ENCODE measurements at places on chromosomes 1 and 21. TPM values are rescaled to one million over a fixed set of nuclear protein-coding genes. Genes with fewer than 3 reads are reported as not detected.
A peak's percentile ranks its signal among the peaks of the same experiment; 100 is the strongest.

DNA sequence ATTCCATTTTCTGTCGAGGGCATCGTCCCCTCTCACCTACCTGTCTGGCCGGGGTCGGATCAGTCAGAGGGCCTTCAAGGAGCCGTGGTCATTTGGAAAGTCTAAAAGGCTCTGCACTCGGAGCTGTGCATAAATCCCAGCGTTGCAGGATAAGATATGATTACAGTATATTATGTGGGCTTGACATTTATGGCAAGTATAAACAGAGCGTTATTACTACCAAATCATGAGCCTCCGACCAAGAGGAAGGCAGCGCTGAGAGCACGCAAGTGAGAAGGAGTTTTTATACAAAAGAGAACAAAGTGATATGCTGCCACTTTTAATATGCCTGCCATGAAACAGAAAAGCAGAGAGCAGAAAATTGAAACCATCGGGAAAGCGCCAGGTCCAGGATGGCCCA, 419.4 kb upstream of the VAMP3 start:
- no peak for ATAC-seq

DNA sequence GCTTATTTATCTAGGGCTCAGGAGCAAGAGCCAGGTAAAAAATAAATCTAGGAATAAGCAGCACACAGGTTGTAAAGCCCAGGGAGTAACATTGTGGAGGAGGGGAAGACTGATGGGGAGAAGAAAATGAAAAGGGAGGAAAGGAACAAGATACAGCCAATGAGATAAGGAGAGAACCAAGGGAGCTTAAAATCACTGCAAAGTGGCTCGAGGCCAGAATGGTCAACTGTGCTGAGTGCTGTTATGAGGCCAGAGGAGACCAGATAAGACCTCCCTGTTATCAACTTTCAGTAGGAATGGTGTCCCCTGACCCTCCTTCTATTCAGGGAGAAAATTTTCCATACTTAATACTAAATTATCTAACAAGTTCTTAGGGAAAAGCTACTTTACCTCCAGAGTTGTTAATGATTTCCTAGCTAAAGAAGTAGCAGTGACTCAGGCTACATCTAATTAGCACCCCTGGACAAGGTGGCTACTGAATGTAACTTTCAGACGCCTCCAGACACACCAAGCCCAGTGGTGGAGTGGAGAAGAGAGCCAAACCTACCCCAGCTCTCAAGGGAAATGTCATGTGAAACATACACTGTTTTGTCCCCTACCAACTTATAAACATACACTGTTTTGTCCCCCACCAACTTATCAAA, 25.5 kb downstream of the ENAH start:
- no peak for ATAC-seq

DNA sequence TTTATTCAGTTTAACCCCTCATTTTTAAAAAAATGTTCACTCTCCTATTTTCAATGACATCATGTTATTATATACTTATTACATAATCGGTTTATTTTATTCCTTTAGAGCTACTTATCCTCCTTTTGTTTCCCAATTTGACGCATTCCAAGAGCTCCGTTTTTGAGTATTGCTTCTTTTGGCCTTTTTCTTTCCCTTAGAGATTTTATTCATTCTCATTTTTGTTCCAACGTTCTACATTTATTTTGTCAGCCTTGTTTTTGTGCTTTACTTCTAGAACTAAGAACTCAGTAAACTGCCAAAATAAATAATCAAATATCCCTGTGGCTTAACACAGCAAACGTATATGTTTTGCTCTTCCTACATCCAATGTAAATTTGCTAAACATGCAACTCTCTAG, 769.1 kb downstream of the NCAM2 start:
- no peak for ATAC-seq

DNA sequence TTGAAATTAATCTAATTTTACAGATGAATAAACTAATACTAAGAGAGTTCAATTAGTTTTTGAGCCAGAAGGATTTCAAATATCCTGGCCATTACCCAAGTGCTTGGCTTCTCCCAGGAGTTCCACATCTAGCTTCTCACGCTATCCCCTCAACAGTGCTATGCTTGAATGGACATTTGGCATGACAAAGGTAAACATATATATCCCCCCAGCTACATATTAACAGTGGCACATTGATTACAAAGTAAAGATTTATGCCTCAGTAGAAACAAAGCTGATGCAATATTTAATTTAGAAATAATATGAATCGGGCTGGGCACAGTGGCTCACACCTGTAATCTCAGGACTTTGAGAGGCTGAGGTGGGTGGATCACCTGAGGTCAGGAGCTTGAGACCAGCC, 434.6 kb upstream of the PRMT6 start:
- no peak for ATAC-seq

DNA sequence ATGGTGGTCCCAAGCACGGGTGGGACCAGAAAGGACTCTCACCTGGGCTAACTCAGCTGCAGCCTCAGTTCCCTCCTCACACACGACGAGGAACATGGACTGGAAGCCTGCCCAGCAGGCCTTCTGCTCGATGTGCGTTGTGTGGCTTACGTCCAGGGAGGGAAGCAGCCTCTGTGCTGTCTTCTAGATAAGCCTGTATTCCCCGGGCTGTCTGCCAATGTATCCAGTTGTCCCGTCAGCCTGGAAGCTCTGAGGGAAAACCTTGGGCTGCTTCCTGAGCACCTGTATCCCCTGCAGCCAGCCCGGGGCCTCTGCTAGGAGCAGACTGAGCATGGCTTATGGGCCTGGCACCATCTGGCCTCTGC, 10.5 kb downstream of the PCSK9 start:
- ATAC-seq = no peak

DNA sequence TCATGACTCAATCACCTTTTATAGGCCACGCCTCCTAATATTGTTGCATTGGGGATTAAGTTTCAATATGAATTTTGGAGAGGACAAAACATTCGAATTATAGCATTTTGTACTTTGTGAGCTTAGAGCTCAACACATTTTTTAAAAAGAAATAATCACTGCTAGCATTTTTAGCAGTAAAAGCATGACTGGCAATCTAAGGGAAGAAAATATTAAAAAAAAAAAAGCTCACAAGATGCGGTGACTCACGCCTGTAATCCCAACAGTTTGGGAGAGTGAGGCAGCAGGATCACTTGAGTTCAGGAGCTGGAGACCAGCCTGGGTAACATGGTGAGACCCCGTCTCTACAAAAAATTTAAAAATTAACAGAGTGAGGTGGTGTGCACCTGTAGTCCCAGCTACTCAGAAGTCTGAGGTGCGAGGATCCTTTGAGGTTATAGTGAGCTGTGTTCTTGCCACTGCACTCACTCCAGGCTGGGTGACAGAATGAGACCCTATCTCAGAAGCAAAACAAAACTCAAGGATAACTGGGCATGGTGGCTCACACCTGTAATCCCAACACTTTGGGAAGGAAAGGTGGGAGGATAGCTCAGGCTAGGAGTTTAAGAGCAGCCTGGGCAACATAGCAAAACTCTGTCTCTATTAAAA, 28.8 kb upstream of the DIPK1A start:
- no peak for ATAC-seq

- no peak for ATAC-seq
These were observed 21.4 kb downstream of the SMG7 start for GRCh38 chr1:183493540-183494245.

- ATAC-seq = no peak
These were observed 394.8 kb downstream of the MATN1 start for GRCh38 chr1:30328401-30329262.

GRCh38 chr1:37629726-37630425, 4.8 kb downstream of the RSPO1 start:
- ATAC-seq = no peak

Gene SHE
- 7.2 TPM for total RNA-seq

DNA sequence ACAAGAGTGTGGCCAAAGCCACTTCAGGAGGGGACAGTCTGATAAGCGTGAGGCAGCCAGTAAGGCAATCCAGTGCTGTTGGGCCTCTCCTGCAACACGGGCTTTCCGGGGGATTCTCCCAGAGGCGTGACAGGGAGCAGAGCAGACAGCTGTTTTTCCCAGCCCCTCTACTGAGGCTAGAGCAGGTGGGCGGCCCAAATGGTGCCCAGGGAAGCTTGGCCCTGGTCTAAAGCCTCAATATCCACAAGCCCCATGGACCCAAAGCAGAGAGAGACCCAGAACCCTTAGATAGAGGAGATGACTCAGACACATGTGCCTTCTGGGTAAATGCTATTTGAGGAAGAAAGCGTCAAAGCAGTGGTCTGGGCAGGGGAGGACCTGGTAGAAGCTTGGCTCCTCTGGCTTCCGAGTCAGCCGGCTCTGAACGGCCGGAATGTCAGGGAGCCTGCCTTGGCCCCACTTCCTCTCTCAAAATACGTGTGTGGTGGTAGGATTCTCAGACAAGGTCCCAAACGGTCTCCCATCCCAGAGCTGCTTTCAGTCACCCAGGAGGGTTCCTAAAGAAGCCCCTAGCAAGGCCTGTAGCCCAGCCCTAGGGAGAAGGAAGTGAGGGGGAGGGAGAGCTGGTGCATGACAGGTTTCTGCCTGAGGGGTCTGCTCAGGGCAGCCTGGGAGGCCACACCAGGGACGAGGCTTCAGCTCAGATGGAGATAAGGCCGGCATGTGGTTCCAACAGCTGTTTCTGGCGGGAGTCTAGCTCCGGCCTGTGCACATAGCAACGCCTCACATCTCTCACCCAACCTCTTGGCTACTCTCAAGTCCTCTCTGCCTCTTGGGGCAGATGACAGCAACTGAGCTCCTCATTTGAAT, 28.8 kb downstream of the PIK3C2B start:
- ATAC-seq = no peak

Gene NFASC
- total RNA-seq = 39.0 TPM

GRCh38 chr1:41501581-41501980, 17.1 kb upstream of the EDN2 start:
- ATAC-seq = no peak

Gene RXRG
- total RNA-seq = 2.7 TPM

- ATAC-seq = no peak
These were observed 1.7 kb downstream of the TOR3A start for GRCh38 chr1:179083533-179083932.

DNA sequence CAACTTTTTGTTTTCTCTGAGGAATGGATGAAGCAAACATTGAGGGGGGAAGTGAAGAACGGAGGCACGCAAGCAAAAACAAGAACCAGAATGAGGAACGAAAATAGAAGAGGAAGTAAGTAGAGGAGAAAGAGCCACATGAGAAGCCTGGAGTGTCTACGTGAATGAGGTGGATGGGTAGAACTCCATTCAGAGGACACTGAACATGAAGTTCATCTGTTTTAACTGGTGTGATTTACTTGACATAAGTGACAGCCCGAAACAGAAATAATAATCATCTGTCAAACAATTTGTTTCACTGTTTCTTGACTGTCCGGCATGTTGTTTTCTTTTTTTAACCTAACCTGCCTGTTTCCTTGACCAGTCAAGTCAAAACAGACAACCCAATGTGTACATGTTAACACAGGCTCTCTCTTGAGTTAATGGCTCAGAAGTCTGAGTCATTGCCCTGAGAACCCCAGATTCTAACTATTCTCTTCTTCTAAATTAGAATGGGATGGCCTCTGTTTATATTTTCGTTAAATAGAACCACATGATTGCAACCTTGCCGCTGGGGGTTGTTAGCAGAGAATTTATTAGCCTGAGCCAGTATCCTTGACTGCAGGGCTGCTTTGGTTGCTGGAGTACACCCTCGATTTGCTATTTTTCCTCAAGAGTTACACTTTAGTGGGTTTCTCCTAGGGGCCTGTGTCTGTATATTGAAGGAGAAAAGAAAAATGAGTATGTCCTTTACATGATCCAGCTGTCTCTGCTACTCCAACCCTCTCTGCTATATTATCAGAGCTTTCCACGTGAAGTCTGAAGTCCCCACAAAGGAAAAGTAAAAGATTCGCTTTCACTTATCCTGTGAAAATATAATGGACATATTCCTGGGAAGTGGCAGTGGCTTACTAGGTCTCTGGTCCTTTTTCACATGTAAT, 151.7 kb downstream of the ZC3H11B start:
- ATAC-seq = peak; percentile 54

Gene AUNIP
- not detected for total RNA-seq

Gene NID1
- total RNA-seq = 139 TPM

Gene NIT1
- 34.4 TPM for total RNA-seq

DNA sequence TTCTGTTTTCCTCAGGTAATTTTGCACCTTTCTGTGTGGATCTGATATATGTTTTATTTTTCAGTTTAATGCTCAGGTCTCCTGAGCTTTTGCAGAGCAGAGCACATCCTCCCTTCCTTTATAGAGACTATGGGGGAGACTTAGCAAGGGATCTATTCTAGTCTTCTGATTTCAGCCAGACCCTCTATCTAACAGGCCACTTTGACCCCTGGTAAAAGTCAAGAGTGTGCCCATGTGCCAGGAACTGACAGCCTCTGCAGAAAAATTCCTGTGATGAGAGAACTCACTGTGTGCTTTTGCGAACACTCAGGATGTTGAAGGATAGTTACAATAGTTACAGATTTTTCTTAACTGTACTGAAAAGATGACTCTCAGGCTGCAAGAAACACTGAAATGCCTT, 123.3 kb downstream of the NOS1AP start:
- ATAC-seq = no peak

DNA sequence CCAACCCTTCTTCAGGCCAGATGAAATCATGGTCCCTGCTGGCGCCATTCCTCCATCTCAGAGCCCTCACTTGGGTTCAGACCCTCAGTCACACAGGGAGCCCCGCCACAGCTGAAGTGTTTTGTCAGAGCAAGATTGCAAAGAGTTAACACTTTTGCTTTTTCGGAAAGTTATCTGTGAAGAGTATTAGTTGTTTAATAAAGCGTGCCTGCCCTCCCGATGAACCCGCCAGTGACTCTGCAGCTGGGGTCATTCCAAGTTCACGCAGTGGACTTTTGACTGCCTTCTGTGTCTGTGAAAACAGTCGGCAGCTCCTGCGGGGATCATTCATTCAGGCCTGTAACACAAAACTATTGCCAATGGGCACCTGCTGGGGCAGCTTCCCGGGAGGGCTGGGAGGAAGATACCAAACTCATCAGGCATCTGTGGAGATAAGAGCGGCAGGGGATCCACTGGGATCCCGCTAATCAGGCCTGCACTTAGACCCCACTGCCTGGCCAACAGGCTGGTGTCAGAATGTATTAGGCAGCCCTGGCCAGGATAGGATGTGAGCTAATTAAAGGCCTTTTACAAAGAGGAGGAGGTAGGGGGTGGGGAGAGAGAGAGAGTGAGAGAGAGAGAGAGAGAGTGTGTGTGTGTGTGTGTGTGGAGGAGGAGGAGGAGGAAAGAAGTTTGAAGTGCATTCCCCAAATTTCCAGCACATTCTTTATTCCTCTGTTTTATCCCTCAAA, 184.5 kb downstream of the DHRS3 start:
- ATAC-seq = peak; percentile 54

Gene OR2T35
- not detected for total RNA-seq

DNA sequence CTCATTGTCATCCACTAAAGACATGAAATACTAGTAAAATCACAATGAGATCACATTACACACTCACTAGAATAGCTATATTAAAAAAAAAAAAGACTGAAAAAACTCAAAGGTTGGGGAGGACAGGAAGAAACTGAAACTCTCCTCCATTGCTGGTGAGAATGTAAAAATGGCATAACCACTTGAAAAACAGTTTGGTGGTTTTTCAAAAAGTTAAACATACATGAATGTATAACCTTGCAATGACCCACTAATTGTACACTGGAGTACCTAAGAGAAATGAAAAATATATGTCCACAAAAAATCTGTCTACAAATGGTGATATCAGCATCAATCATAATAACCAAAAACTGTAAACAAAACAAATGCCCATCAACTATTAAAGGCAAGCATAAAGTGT, 44.0 kb downstream of the NRIP1 start:
- ATAC-seq = no peak

Gene LAMB3
- 0.13 TPM for total RNA-seq

Gene ASAP3
- total RNA-seq = 21.3 TPM

Data from gastroesophageal sphincter (tissue), 4 donors.